Occipital lobe (tissue), 3 donors: ENCODE measurements at places on chromosomes 3 and 15.

DNA sequence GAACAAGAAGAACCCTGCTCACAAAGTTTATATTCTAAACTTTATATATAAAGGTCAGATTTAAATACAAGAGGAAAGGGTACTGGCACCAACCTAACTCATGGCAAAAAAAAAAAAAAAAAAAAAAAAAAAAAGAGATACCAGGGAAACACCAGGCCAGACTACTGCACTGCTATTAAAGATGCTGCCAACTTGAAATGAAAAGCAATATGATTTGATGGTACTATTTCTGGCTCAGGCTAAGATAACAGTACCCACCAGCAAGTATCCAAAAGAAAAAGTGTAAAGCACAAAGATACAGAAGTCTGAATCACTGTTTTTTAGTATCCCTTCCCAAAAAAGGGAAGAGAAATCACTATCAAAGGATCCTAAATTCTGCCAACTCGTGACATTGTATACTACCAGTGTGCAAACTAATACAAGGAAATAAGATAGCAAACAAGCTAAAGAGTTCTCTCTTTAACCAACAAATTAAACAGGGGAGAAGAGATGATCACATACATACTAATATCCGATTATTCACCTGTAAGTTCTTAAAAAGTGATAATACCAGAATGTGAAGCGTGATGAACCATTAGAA lies 28.4 kb downstream of the PEAK1 start:
- no peak for DNase-seq

DNA sequence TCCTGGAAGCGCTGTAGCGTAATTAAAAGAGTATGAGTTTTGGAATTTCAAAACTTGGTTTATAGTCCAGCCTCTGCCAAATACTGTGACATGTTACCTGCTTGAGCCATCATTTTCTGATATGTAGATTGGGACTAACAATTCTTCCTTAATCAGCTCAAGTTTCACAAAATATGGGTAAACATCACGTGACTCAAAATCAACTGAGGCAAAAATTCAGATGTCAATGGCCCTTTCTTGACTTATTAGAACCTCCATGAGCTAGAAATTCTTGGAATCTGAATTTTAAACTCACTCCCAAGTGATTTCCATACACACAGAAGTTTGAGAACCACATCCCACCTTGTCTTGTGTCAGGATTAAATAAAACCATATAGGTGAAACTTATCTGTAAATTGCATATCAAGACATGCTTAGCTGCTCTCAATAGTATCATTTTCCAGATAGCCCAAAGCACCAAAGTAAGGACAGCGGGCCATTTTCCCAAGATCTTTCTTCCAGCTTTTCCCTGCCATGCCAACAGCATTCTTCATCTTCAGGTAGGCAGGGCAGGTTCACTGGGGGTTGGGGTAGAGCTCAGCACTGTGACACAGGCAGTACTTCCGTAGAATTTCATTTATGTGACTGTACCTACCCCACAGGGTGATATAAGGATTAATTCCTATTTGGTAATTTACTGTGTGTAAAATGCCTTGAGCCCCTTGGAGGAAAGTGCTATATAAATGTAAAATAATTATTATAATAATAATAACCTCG lies 379.0 kb downstream of the TIGIT start:
- no peak for DNase-seq

- DNase-seq: no peak
Observed at GRCh38 chr3:59963676-59964075, 913.9 kb upstream of the CFAP20DC start.

- no peak for DNase-seq
Observed at GRCh38 chr15:92124657-92125010, 269.0 kb upstream of the ST8SIA2 start.
